Astrocyte (in vitro differentiated cells and primary cell): ENCODE measurements at places on chromosomes 11 and 22.

DNA sequence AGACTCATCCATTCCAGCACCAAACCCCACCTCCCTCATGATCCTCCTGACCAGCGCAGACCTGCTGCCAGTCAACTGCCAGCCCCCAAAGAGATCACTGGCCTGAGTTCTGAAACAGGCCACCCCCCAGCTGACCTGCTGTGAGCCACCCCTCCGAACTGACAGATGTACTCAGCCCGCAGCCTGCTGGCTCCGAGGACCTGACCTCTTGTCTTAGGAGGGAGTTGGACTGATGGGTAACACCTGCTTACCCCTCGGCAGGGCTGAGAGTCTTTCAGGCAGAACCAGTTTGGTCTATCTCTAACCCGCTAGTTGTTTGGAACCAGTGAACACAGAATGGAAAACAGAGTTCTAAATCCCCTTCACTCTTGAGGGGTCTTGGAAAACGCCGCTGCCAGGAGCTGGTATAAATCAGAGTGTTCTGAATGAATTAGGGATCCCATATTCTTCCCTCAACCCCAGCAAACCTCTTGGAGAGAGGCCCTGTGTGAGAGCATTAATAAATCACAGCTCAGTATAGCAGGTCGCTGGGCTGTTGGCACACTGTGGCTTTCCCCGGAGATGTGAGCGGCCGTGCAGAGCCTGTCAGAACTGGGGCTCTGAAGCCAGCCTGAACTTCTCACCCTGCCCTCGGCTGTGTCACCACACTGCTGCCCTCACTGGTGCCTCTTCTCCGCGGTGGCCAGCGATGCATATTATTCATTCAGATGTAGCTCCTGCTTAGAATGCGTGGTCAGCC lies 165.1 kb upstream of the NCAM1 start:
- peak; percentile 22 for DNase-seq

- DNase-seq = peak; percentile 61
These were observed 452.7 kb upstream of the CCDC179 start for GRCh38 chr11:23313001-23313400.

DNA sequence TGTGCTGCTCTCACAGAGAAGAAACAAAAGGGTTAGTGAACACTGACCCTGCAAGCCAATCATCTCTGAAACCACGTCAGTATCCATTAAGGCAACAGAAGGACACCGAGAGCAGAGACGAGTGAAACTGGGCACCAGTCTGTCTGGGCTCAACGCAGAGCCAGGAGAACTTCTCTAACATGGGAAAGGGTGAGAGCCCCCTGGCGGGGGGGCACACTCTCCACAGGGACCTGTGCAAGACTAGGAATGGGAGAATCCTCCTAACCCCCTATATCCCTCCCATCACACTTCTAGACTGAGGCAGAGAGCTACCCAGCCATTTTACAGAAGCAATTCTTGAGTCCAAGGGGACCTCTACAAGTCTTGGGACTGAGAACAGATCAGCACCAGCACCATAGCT lies 285.8 kb downstream of the SOX6 start:
- no peak for DNase-seq

DNA sequence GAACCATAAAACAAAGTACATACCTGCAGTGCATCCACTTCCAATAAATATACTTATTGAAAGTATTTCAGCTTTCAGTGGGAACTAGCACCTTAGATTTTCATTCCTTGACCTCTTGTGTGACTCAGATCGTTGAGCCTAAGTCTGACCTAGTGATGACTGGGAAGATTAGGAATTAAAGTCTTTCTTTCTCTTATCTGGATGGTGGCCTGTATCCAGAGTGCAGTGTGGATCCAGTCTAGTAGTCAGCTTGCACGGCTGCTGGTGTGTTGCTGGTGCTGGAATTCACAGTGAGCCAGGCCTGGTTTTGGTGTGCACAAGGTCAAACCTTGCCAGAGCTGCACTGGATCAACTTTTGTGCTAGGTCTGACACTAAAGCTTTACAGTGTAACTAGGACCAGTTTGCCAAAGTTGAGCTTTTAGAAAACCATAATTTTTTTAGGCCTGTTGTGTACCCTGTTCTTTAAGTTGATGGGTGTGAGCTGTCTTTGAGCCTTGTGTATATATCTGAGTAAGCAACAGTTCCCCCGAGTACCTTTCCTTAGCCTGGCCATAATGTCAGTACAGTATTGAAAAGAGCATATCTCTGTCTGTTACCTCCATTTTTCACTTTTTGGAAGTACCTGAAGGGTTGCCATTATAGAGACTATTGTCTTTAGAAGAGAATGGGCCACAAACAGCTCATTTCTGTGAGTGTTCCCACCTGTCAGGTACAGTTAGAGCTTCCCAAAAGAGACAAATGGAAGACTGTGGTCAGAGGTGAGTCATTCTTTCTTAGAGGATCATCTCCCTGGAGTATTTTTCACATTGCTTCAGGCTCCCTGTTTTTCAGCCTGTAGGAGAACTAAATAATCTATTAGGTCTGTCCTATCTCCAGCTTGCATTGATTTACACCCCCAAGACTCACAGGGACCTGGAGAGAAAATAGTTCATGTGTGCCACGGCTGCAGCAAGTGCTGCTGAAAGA lies 89.8 kb downstream of the ALX4 start:
- DNase-seq = peak; percentile 25

DNA sequence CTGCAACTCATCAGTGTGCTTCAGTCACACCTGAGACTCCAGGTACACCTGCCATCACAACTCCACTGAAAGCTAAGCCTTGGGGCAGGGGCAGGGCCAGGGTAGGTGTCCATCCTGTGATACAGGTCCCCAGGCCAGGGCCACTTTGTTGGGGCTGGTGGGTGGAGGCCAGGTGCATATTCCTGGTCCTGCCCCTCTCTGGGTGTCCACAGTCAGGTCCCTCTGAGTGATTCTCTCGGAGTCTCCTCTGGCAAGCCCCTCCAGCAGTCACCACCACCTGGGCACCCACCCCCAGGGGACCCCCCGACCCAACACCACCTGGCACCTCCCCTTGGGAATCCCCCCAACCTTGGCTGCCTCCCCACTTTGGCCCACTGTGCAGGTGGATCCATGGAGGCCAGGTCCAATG lies 9.5 kb upstream of the ACR start:
- DNase-seq = no peak

- no peak for DNase-seq
These were observed 1.1 kb upstream of the APOBEC3H start for GRCh38 chr22:39095971-39096370.

- DNase-seq = no peak
These were observed 393.8 kb upstream of the SYN3 start for GRCh38 chr22:33451866-33452469.
